Activated CD4-positive, alpha-beta memory T cell treated with anti-CD3 and anti-CD28 coated beads, Interleukin-2, amount 10 ng/mL, durations not matched to agents 7 days and 5 days (primary cell): ENCODE measurements at places on chromosomes 4 and X.

DNA sequence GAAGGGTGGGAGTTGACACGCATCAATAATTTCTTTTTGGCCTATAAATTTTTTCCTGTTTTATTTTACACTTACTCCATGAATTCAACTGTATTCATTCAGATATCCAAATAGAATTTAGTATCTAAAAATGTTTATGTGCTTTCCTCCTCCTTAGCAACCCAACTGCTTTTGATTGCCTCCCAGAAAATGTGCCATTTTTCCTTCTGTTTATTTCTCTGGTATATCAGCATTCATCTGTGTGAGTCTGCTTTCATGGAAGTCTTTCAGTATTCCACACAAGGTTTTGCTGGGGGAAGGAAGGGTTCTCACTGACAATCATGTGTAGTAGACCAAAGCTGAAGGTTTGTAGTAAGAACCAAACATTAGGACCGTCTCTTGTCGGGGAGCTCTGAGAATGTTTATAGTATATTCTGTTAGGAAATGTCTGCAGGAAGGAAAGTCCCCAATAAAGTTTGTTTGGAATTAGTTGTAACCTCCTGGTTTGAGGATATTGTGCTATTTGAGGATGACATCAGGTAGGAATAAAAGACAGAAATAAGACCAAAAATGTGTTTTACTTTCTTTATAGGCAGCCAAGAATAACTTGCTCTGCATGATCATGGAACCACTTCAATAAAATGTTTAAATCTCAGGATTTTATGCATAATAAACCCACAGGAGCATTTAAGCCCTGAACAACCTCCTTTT is 673.6 kb upstream of the INTU start:
- no peaks in the 10 kb centered on the region for H3K27me3 ChIP-seq
- no peak for DNase-seq
- H3K36me3 ChIP-seq, result no peaks in the 10 kb centered on the region
- no peak overlapping the region for H3K27ac ChIP-seq
- H3K4me1 ChIP-seq, result no peaks in the 10 kb centered on the region
- H3K4me3 ChIP-seq, result no peak overlapping the region

DNA sequence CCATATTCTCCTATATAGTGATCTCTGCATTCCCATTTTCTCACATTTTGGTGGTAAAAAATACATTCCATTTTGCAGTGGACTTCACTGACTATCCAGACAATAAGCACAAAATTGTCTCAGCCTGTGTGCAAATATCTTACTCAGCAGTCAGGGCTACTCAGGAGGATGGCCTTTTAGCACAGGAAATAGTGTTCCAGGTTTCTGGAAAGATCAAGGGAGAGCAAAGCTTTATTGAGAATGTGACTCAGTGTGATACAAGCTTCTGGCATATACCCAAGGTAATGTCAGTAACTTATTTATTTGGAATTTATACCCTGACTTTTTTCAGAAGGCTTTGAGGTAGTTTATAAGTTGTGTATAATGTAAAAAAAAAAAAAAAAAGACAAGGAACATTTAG is 233.4 kb downstream of the TEX13A start:
- H3K27ac ChIP-seq, result no peak overlapping the region
- H3K36me3 ChIP-seq, result no peaks in the 10 kb centered on the region
- no peaks in the 10 kb centered on the region for H3K27me3 ChIP-seq
- DNase-seq, result no peak

DNA sequence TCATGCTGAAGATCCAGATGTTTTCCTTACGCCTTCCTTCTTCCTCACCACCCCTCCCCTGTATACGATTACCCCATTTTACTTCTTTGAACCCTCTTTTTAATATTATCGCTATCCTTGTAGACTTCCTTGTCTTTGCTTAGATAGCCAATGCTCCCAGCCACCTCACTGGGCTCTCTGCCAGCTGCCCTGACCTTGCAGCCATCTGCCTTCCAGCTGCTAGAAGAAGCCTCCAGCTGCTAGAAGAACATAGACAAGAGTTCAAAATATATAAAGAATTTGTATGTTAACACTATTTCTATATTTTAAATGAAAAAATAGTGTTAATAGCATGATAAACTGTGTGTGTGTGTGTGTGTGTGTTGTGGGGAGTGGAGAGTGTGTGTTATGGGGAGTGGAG is 374.7 kb downstream of the ANKRD50 start:
- no peak overlapping the region for H3K27ac ChIP-seq
- no peaks in the 10 kb centered on the region for H3K4me1 ChIP-seq
- no peaks in the 10 kb centered on the region for H3K27me3 ChIP-seq
- no peaks in the 10 kb centered on the region for H3K36me3 ChIP-seq
- no peak for DNase-seq
- H3K4me3 ChIP-seq, result no peak overlapping the region

- H3K4me3 ChIP-seq, result no peak overlapping the region
- DNase-seq, result no peak
- no peaks in the 10 kb centered on the region for H3K36me3 ChIP-seq
- H3K4me1 ChIP-seq, result peaks cover 1% of the 10 kb centered on the region
These were observed 70.5 kb downstream of the GATB start for GRCh38 chr4:151690164-151690870.

- no peak overlapping the region for H3K4me3 ChIP-seq
- H3K4me1 ChIP-seq, result peaks cover 26% of the 10 kb centered on the region
- H3K36me3 ChIP-seq, result peaks cover 4% of the 10 kb centered on the region
- DNase-seq, result no peak
These were observed 73.1 kb downstream of the FBXO8 start for GRCh38 chr4:174210354-174210753.

DNA sequence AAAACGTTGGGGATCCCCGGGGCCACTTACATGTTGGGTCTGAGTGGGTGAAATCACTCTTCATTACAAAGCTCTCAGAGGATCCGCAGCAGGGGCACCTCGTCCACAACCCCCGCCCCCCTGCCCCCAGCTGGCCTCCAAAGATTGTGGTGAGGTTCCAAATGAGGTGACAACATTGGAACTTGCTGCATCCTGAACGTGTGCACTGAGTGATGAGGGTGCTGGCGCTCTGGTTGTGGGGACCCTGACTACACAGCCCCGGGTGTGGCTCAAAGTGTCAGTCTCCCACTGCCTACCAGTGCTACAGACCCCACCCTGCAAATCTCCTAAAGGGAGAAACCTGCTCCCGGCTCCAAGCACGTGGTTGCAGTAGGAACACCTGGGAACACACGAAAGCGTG is 111.9 kb downstream of the PHKA2 start:
- no peak overlapping the region for H3K27ac ChIP-seq
- no peak for DNase-seq
- no peak overlapping the region for H3K4me3 ChIP-seq
- H3K4me1 ChIP-seq, result no peaks in the 10 kb centered on the region
- peaks cover 1% of the 10 kb centered on the region for H3K27me3 ChIP-seq
